ENCODE measurements at places on chromosomes 5 and 9.

DNA sequence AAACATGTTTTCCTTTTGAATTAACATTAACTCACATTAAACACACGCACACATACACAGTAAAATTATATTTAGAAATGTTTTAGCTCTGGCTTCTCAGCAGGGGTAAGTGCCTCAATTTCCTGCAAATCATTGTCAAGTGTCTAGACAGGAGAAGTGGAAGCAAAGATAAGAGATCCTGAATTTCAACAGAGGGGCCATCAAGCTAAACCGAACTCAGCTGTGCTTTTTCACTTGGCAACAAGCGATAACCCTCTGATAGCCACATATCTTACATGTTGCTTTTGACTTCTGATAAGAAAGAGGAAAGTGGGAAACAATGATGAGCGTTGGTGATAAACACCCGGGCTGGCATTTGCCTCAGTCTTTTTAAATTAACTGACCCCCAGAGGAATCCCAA is 79.7 kb upstream of the SPDL1 start:
- DNase-seq, result no peak

GRCh38 chr5:157556615-157557418 is 18.8 kb downstream of the ADAM19 start:
- DNase-seq, result no peak

DNA sequence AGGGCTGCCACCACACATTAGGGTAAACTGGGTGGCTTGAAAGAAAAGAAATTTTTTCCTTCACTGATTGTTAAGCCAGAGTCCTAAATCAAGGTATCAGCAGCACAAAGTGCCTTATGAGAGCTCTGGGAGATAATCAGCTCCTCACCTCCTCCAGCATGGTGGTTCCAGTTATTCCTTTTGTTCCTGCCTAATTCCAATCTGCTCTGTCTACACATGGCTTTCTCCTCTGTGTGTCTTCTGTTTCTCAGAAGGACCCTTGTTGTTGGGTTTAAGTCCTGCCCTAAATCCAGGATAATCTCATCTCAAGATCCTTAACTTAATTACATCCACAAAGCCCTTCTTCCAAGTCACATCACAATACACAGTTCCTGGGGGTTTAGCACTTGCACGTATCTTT is 1352.0 kb upstream of the CDH9 start:
- no peak for DNase-seq

- no peak for DNase-seq
These were observed 134.4 kb downstream of the ATG10 start for GRCh38 chr5:82106207-82106606.

- no peak for DNase-seq
These were observed 29.8 kb downstream of the NEUROG1 start for GRCh38 chr5:135505973-135506372.

GRCh38 chr9:72312386-72312987 is 52.5 kb downstream of the ZFAND5 start:
- DNase-seq, result no peak

GRCh38 chr9:81264516-81264915 is 424.8 kb downstream of the TLE1 start:
- no peak for DNase-seq

DNA sequence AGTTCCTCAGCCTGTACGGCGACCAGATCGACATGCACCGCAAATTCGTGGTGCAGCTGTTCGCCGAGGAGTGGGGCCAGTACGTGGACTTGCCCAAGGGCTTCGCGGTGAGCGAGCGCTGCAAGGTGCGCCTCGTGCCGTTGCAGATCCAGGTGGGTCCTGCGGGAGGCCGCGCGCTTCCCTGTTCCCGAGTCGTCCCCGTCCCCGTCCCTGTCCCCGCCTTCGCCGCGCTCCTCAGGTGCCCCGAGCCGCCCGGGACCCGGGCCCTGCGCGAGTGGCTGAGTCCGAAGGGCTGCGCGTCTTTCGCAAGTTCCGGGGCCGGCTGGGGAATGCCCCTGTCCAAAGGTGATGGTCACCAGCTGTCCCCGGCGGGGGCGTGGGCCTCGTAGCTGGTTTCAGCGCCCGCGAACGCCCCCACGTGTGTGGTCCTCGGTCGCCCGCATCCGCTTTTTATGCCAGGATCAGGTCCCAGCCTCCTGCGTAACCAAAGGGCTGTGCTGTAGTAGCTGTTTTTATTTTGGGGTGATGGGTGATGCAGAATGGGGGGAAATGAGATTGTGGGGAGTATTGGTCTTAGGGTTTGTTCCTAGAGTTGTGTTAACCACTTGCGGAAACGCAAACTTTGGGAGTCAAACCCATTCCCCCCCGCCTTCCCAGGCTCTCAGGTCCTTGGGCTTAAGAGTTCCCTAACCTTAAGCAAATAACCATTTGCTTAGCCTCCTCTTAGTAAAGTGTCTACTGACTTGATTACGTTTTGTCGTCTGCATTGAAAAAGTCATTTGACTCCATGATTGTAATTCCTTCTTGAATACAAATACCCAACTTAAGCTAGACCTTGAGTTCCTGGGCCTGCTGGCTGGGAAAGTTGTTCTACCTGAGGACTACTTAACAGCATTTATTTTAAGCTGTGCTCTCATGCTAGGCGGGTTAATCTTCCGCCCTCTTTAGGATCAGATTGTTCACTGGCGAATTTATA is 663 bp downstream of the ISOC1 start:
- DNase-seq, result peak; percentile 67

- no peak for DNase-seq
These were observed 204.4 kb upstream of the CDH10 start for GRCh38 chr5:24849210-24849609.

- no peak for DNase-seq
These were observed 150.5 kb downstream of the CD180 start for GRCh38 chr5:67045816-67046740.

All from COR-L47 (cell line).